GM20000 (cell line): ENCODE measurements at places on chromosomes 3 and 15.

GRCh38 chr15:57611123-57611522, 19.4 kb downstream of the MYZAP start:
- no peak for DNase-seq

DNA sequence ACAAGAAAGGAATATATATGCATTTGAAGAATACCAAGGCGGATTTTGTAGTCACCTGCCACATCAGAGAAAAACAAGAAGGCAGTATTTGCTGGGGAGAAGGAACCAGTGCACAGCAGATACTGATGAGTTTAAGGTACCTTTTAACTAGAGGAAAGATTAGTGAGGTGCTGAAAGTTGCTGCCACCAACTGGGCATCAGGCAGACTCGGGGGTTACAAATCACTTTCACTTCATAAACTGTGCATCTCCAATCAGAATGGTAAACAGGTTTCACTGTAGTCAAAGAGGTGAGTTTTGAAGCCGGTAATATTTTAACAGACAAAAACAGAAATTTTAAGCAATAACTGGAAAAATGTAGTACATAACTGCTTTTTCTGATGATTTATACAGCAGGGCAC, 4.1 kb downstream of the FBN1 start:
- DNase-seq: peak; percentile 47

DNA sequence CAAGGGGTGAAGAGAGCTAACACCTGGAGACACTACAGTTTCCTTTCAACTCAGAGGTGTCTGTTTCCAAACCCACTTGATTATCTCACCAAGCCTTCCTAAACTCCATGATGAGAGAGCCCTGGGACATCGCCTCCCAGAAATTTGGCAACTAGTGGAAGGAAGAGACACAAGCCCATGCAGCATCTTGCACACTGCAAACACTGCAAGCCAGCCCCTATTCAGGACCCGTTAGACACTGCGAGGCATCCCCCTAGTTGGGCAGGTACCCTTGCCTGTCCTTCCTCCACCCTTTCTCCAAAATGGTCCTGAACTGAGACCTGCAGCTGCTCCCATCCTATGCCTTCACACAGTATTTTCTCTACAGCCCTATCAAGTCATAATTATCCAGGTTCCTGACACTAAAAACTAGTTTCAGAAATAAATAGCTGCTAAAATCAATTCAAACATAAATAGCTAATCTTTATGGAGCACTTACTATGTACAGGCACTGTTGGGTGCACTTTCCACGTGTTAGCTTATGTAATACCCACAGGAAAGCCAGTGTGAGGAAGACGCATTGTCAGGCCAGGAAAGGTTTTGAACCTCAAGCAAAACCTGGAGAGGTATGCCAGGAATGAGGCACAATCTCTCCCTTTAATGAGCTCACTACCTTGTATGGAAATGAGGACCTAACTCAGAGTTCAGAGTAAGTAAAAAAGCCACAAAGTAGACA, 2.8 kb downstream of the MAGI1 start:
- DNase-seq: no peak

DNA sequence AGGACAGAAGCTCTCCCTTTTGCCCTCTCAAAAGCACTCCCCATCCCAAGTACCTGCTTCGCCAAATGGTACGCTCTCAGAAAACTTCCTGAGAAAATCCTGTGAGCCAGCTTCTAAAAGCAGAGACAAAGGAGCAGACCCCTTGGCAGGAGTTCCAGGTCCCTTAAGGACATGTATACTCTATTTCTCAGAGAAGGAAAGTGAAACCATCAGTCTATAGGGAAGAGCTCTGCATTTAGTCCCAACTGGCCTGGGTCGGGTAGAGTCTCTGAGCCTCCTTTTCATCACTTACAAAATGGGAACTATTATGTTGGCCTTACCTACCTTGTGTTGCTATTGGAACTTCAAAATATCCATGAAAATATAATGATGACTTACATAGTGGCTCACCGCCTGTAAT, 19.7 kb downstream of the DAPK2 start:
- no peak for DNase-seq

- no peak for DNase-seq
Observed at GRCh38 chr15:73737535-73737934, 15.6 kb downstream of the INSYN1 start.

- no peak for DNase-seq
Observed at GRCh38 chr15:39504808-39505207, 76.1 kb upstream of the THBS1 start.

DNA sequence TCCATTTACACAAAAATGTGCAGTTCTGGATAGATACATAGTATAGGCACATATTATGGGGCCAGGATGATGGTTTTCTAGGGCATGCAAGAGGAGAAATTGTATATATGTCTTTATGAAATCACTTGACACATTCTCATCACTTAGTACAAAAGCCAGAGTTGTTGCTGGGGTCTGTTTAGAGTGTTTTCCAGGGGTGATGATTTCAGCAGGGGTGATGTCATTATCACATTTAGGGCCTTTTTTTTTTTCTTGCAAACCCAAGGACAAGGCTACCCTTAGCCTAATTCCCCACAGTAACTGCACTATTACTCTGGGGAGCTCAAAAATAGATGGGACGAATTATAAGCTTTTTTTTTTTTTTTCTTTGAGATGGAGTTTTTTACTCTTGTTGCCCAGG, 3.6 kb downstream of the ZNF589 start:
- DNase-seq: no peak

DNA sequence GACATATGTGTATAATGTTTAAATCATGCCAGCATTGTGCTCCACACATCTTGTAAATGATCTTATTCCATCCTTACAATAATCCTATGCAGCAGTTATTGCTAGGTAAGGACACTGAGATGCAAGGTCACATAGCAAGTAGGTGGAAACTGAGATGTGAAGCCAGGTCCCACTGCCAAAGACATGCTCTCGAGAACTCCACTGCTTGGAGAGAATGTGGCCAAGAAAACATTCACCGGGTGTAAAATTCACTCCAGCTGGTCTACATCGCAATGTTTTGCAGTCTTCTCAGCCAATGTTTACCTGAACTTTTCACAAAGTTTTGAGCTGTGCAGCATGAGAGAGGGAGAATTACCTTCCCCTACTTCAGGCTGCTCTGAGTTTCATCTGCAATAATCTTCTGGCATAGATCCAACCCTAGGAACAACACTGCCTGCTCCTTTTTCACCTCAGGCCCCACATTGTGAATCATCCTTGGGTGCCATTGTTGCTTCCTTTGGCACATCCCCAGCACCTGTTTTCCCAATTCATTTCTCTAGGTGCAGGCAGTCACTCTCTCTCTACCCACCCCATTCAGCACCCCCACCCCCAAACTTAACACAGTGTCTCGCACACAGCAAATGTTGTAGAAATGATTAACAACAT, 53.5 kb upstream of the PRTG start:
- DNase-seq: no peak

DNA sequence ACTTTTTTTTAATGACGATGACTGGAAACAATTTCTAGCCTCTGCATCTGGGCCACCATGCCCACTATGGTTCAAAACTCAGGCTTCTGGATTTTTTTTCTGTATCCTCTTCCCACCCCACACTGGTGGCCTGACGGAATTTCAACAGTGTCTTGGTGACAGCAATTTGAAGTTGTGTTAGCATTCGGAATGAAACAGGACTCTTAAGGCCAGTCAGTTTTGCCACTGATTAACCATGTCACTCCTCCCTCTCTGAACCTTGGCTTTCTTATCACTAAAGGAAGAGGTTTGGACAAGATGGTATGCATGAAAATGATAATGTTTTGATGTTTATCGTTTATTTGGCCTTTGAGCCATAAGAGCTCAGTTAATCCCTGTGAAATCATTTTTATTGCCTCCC, 41.6 kb upstream of the BDH1 start:
- DNase-seq: no peak

DNA sequence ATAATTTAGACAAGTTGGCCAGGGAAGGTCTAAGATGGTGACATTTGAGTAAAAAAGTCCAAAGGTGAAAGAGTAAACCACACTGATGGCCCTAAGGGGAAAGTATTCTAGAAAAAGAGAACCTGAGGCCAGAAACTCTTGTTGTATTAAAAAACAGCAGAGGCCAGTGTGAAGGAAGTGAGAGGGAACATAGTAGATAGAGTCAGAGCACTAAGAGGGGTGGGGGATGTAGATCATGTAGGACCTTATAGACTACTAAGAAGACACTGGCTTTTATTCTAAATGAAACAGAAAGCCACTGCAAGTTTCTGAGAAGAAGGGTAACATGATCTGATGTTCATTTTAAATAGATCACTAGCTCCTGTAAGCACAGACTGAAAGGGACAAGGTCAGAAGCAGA, 14.5 kb downstream of the POLQ start:
- DNase-seq: no peak

GRCh38 chr15:81146006-81146405, 11.9 kb downstream of the CFAP161 start:
- DNase-seq: no peak

DNA sequence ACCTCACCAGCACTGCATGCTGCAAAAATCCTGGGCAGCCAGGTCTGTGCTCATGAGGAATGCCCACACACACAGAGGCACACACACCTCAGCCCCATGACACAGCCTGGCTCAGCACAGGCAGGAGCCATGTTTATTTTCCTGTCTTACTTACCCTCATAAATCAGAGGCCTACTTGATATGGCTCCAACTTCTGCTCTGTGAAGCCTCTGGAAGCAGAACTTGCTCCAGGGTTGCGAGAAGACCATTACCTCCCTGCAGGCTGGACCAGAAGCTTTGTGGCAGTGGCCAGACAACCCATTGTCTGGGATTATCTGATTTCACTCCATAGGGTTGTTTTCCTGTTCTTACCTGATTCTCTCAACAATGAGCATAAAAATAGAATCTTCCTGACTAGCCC, 43.8 kb upstream of the CMTM8 start:
- no peak for DNase-seq

GRCh38 chr15:61083788-61084134, 145.3 kb downstream of the RORA start:
- DNase-seq: no peak

- no peak for DNase-seq
Observed at GRCh38 chr3:33355611-33356010, 78.4 kb downstream of the FBXL2 start.

GRCh38 chr3:48402281-48402732, 27.6 kb downstream of the PLXNB1 start:
- peak; percentile 2 for DNase-seq

GRCh38 chr15:75095594-75095993, 72.2 kb downstream of the PPCDC start:
- DNase-seq: peak; percentile 24

GRCh38 chr15:100781961-100782530, 97.6 kb upstream of the ALDH1A3 start:
- no peak for DNase-seq

- peak; percentile 39 for DNase-seq
Observed at GRCh38 chr3:75192146-75192616, 471.9 kb upstream of the FRG2C start.

- no peak for DNase-seq
Observed at GRCh38 chr3:183377307-183377959, 51.0 kb downstream of the MCF2L2 start.

DNA sequence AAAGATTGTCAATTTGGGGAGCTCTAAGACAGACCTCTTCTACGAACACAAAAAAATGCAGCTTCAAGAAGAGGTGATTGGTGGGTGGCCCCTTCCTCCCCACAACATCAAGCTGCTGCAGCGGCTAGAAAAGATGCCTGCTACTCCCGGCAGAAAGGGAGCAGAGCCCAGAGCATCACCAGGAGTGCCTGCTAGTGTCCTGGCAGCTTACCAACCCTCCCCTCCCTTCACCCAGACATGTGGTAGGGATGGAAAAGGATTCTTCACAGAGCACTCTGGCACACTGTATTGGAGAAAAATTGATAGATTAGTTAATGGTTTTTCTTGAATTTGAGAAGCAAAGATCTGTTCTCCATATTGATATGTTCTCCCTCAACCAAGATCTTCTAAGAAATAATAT, 10.8 kb downstream of the IP6K1 start:
- no peak for DNase-seq

- no peak for DNase-seq
Observed at GRCh38 chr3:118987477-118987876, 47.2 kb downstream of the IGSF11 start.

DNA sequence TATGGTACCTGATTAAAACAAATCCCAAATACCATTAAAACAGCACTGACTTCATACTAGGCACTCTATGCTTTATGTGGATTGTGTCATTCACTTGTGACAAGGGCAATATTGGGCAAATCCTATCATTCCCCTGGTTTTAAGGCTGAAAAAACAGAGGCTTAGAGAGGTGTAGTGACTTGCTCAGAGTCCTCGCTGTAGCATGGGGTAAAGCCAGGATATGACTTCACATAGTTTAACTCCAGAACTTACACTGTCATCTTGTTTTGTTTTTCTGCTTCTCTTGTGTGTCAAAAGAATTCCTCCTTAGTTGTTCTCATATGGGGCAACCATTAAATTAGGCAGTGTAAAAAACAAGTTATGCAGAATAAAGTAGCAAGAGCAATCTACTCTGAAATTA, 40.3 kb upstream of the ICE2 start:
- DNase-seq: no peak

DNA sequence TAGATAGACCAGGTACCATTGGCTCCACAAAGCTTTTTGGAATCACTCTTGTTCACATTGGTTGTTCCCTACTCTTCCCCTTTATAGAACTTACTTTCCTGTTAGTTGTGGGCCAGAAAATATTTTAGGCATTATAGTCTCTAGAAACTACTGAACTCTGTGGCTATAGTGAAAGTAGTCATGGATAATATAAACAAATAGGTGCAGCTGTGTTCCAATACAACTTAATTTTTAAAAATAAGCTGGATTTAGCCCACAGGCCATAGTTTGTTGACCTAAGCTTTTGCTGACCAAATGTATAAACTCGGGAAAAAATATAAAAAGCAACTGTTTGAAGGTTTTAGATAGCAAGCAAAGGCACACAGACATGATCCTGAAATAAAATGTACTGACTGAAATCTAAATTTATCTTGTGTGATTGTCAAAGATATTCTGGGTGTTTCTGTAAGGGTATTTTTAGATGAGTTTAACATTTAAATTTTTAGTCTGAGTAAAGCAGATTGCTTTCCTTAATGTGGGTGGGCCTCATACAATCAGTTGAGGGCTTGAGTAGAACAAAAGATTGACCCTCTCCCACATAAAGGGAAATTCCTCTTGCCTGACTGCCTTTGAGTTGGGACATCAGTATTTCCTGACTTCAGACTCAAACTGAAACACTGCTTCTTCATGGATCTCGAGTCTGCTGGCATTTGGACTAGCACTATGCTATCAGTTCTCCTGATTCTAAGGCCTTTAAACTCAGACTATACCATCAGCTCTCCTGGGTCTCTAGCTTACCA, 13.2 kb downstream of the IQCB1 start:
- DNase-seq: no peak

GRCh38 chr15:51505251-51505650, 117.3 kb downstream of the DMXL2 start:
- no peak for DNase-seq

- DNase-seq: no peak
Observed at GRCh38 chr15:89019436-89019835, 68.8 kb upstream of the ABHD2 start.

- no peak for DNase-seq
Observed at GRCh38 chr3:18787441-18787840, 360.9 kb upstream of the KCNH8 start.
